NCI-H2081 treated with DMSO at 0.1 percent for 48 hours (cell line): ENCODE measurements at places on chromosomes 12 and 14.

GRCh38 chr12:121520586-121521086 is 60.2 kb downstream of the KDM2B start:
- no peak for DNase-seq

DNA sequence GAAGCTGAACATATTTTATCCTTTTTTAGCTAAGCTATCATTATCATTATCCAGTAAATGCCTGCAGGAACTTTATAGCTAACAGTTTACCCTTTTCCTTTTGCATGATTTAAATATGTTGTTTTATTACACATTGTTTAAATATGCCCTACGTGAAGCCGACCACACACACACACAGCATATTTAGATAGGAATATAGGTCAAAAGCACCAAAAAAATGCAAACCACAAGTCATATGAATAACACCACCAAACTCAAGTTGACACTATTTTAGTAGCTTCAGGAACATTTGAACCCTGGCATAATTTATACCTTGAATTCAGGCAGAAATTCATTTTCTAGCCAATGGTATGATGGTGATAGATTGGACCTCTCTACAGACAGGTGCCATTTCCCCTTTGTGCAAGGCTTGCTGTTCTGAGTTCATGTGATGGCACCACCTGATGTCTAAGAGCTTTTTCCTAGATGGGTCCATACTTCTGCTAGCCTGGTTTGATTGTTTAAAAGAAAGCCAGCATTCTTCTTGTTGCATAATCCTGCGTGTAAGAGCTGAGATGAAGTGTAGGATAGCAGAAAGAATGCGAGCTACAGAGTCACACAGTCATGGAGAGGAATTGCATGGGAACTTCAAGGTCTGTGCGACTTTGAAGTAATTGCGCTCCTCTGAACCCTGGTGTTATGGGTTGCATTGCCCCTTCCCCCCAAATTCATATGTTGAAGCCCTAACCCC is 454.8 kb upstream of the SOX5 start:
- DNase-seq, result no peak

DNA sequence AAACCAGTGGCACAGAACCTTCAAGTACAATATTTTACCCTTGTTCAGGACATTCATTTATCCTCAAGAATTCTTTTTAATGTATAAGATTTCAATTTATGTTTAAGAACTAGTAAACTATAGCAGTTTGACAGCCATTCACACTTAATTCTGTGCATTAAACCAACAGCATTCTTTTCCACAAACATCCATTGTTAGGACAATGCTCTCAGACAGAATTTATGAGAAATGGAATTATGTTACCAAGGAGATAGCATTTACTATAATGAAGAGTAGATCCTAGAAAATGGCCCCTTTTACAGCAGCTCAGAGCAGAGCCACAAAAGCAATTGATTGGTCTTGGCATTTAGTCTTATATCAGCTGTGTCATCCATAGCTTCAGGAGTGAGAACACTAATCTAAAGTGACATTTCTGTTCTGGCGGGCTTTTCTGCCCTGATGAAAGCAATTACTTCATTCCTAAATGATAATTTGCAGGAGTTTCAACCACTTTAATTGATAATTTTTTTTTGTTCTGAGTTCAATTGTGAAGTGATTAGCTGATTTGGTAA is 268.9 kb downstream of the NPAS3 start:
- no peak for DNase-seq

GRCh38 chr14:77224212-77224611 is 42.6 kb downstream of the TMEM63C start:
- DNase-seq, result no peak

GRCh38 chr12:51867371-51867770 is 18.9 kb upstream of the FIGNL2 start:
- DNase-seq, result no peak

DNA sequence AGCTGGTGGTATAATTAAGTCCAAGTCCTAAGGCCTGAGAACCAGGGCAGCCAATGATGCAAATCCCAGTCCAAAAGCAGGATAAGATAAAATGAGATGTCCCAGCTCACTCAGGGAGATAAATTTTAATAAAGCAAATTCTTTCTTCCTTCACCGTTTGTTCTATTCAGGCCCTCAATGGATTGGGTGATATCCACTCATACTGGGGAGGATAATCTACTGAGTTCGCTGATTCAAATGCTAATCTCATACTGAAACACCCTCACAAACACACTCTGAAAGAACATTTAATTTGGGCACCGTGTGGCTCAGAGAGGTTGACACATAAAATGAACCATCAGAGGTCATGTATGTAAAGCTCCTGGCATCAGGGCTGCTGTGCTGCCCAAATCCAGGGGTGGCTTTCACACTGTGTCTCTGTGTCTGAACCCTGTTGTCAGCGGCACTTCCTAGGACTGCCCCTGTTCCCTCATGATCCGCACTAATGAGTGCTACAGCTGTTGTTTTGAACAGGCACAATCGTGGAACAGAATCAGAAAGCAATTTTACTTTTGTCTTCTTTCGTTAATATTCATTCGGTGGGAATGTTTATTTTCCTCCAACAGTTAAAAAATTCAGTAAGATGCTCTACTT is 428.5 kb upstream of the FBXO33 start:
- no peak for DNase-seq

DNA sequence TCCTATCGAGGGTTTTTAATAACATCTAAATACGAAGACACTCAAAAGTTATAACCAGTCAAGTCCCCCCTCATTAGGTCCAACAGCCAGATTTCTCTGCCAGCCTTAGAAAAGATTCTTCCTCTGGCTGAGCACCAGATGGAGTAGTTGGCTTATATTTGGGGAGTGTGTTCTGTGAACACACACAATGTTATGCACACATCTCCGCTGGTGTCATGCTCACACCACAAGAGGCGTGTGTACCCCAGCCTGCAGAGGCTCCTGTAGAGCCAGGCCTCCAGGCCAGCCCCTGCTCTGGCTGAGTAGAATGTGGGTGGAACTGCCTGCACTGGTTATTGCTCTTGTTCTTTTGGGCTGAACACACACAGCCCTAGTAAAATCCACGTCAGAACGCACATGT is 64.0 kb downstream of the PIWIL1 start:
- DNase-seq, result no peak

DNA sequence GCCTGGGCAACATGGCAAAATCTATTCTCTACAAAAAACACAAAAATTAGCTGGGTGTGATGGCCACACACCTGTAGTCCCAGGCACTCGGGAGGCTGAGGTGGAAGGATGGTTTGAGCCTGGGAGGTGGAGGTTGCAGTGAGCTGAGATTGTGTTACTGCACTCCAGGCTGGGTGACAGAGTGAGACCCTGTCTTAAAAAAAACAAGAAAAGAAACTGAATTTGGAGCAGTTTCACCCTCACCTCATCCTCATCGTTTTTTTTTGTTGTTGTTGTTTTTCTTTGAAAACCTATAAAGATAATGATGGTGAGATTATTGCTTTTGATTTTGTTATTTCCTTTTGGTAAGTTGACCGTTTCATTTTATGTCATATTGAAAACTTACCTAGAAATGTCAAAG is 60.7 kb downstream of the SLC38A6 start:
- DNase-seq, result no peak

GRCh38 chr14:64566651-64567122 is 16.9 kb downstream of the PPP1R36 start:
- DNase-seq, result no peak

DNA sequence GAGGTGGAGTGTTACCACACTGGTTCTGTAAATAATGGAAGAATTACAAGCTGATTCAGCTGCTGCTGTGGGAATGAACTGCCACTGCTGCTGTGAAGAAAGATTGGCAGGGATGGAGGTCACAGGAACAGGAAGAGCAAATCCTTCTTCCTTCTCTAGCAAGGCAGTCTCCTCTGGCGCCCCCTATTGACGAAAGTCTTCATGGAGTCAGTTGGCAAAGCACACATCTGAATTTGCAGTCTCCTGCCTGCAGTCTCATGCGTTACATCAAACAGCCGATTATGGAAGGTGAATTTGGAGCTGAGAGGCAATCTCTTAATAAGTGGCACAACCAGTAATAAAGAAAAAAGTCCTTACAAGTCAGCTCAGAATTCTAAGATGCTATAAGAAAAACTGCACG is 106.0 kb upstream of the TMTC1 start:
- no peak for DNase-seq

GRCh38 chr14:88503754-88504406 is 50.9 kb downstream of the PTPN21 start:
- DNase-seq, result no peak

DNA sequence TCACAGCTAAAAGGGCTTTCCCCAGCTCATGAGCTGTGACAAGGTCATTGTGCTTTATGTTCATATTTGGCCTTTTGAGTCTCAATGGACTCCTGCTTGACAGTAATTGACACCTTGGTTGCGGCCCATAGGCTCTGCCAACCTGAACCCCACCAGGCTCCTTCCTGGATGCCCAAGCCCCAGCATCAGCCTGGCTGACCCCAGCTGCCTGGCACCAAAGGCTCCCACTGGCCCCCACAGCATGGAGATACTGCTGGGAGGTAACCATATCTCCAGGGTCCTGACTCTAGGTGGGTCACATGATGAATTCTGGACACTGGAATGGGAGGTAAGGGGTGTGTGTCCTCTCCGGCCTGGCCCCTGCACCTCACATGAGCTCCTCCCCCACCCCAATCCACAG is 50.2 kb downstream of the CLMN start:
- no peak for DNase-seq

GRCh38 chr12:106246891-106247673 is 738 bp downstream of the CKAP4 start:
- no peak for DNase-seq

- DNase-seq, result no peak
Observed at GRCh38 chr14:22849212-22849819, 12.9 kb downstream of the MMP14 start.

DNA sequence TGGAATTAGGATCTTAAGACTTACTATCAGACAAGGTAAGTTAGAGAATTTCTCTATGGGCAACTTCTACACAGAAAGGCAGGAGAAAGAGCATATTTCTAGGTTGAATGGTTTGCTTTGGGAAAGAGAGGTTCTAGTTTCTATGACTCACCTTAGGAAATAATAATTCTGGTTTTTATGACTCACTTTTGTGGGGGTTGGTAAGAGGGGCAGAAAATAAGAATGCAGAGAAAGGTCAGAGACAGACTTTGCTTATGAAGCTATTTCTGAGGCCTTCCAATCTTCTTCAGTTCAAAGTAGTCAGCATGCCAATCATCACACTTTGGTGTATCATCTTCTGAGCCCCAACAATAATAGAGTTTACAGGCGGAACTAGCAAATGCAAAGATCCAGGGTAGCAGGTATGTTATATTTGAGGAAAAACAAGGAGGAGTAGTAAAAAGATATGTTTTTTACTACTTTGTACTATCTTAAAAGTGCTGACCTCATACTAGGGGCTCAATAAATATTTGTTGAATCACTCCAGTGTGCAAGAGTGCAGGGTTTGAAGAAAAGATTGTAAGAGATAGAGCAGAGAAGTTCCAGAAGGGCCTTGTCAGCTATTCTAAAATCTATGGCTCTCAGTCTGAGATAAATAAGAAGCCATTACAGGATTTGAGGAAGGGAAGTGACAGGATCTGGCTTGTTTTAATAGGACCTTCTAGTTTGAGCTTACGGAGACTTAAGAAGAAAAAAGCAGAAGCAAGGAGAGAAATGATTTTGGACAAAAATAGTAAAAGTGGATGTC is 56.7 kb upstream of the LRFN5 start:
- no peak for DNase-seq

DNA sequence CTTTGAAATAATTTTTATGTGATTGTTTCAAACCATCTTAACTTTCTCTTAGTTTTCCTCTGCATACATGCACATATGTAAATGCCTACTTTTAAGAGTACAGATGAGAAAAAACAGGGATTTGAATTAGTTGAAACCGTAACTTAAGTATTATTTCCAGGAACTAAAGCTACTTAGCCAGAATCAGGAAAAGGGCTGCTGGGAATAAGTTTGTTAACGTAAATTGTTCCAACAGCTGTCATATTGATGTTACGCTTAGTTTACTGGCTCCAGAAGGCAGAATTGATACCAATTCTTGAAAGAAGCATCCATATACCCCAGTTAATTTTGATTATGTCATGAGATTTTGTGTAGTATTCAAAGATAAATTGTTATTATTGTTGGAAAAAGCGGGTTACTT is 17.9 kb upstream of the KLRF1 start:
- DNase-seq, result no peak

- DNase-seq, result no peak
Observed at GRCh38 chr12:123006977-123007376, 26.5 kb downstream of the ARL6IP4 start.

GRCh38 chr12:131827961-131828534 is at the start of gene MMP17:
Gene MMP17, plus strand, starts transcription at chr12:131828393. Its CDS starts 102 bp downstream, at chr12:131828495.
- no peak for DNase-seq

- no peak for DNase-seq
Observed at GRCh38 chr14:99519931-99520421, 38.8 kb downstream of the CCNK start.

DNA sequence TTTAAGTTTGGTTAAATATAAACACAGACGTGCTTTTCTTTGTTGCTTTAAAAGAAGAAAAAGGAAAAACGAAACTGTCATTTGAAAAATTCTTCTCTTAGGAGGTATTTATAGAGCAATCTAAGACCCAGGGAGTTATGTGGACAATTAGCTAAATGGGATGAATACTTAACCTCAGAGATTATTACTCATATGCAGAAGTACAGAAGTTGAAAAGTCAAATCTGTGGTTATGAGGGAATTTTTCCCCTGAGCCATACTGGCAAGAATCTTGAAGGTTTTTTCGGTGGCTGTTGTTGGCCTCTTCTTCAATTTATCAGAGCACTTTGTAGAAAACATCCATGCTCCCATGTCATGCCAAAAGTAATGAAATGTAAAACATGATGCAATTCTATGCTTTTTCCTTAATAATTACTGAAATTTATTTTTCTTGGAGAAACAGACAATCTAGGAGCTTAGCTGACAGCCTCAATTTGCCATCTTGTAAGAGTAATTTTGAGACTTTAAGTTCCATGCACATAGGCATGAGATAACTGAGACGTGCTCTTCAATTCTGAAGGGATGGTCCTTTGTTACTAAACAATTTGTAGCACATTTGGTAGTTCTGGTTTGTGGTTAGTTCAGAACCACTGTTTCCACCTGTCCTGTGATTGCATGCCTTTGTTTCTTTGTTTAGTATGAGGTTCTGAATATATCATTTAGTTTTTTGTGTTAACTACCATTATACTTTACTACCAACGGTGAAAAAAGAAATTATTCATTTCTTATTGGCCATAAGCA is 126.6 kb downstream of the BCAT1 start:
- no peak for DNase-seq

DNA sequence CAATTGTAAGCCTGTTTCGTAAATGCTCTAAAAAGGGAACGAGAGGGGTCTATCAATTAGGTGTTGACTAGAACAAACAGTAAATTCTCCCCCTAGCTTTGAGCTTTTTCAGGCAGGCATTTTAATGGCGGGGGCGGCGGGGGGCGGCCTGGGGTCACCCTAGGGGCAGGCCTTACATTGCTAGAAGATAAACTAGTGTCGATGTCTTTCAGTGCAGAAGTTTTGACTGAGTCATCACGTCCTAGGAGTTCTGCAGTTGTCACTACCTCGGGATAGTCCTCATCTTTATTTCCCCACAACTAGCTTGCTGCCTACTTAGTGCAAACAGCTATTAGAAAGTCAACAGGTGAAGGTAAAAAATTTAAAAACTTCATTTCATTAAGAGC is 1.6 kb downstream of the ATP6V1D start:
- no peak for DNase-seq

- DNase-seq, result no peak
Observed at GRCh38 chr12:27208414-27208750, 35.7 kb upstream of the STK38L start.

GRCh38 chr12:32027684-32028365 is 68.6 kb downstream of the RESF1 start:
- DNase-seq, result no peak
